ENCODE measurements at places on chromosomes 5 and 9.

GRCh38 chr9:98191181-98191608 is 1.2 kb downstream of the CORO2A start:
- no peak for DNase-seq

- DNase-seq: no peak
Observed at GRCh38 chr9:121452085-121452484, 47.6 kb downstream of the GGTA1 start.

- no peak for DNase-seq
Observed at GRCh38 chr9:113513536-113513935, 50.0 kb downstream of the RGS3 start.

DNA sequence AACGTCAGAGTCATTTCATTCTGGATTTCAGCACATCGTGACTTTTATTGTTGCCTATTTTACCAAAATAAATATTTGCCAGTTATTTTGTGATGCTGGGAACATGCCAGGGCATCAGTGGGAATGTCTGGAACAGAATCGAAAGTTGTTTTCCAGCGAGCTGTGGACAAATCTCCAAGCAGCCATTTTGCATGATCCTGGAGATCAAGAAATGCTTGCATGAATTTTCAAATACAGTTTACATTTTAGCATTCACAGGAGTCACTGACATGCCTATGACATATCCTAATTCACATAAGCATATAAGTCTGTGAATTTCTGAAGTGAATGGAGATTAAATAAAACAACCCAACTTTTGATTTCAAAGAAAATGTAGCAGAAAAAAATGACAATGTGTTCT is 119.4 kb downstream of the VCAN start:
- DNase-seq: no peak

DNA sequence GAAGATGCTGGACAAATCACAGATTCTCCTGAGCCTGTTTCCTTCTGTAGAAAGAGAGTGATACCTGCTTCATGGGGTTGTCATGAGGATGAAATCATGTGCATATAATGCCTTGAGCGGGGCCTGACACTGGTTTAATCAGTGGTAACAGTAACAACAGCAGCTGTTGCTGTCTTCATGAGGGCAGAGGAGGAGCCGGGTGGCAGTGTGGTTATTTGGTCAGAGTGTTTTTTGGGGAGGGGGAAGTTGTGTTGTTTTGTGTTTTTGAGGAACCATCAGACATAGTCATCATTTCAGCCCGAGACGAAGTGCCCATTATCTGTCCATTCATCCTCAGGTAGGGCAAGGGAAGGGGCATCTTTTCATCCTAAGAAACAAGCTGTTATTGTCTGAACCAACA is 44.0 kb downstream of the NEURL1B start:
- DNase-seq: no peak

GRCh38 chr5:176540476-176540899 is 3.3 kb upstream of the RNF44 start:
- DNase-seq: no peak

GRCh38 chr9:131312246-131312645 is 22.7 kb downstream of the PLPP7 start:
- no peak for DNase-seq

DNA sequence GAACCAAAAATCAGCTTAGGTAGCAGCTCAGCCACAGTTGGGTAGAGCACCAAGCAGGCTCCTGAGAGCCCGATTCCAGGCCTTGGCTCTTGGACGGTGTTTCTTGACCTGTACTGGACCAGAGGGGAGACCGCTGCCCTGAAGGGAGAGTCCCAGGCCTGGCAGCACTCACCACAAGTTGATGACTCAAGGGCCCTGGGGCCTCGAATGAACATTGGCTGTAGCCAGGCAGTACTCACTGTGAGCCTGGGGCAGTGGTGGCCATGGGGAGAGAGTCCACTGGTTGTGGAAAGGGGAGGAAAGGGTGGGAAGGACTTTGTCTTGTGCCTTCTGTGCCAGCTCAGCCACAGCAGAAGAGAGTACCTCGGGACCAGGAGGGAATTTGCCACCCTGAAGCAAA is 166.1 kb downstream of the EDIL3 start:
- DNase-seq: no peak
